ENCODE measurements at places on chromosomes 7 and 10.

DNA sequence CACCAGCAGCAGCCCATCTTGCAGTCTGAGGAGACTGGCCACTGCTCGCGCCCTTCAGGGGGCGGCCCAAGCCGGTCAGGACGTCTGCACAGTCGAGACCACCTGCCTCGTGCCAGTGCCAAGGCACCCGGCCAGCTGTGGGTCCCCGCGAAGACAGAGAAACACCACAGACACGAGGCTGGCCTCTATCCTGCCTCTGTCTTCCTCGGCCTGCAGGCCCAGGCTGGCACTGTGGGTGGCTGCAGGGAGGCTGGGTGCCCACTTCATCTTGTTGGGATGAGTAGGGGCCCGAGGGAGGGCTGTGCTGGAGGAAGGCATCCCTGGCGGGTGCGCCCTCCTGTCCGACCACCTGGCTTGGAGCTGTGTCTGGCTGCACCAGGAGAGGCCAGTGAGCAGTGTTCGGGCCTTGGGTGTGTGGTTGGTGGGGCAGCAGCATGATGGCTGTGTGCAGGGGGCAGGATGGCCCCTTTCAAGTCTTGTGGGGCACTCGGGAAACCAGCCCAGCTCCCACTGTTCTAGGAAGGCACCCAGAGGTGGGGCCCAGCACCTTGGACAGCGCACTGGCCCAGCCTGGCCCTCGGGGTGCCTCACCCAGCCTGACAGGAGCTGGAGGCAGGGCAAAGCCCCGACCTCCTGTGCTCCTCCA is 7.3 kb downstream of the DPYSL4 start:
- DNase-seq = no peak

DNA sequence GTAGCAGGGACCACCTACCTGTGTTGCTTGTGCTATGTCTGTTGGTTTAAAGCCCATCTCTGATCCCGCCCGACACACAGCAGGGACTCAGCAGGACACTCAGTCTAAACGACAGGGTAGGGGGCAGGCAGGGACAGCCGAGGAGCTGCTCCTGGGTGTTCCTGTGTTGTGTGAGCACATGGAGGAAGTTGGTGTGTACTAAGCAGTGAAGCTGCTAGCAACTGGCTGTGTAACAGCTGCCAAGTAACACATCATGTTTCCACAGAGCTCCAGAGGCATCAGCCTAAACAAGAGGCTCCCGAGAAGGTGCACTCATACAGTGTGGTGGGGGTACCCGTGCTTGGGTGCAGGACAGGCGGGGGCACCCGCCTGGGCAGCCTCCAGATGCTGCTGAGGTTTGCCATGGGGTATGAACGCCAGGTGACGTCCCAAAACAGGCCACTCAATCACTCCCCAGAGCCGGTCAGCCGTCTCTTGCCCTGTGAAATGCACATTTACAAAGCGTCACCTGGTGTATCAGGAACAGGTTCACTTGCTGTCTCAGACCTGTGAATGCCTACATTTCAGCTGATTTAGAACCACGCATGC is 59.6 kb downstream of the PTPRN2 start:
- no peak for DNase-seq

- no peak for DNase-seq
Observed at GRCh38 chr10:127878475-127879055, 14.2 kb downstream of the CLRN3 start.

- DNase-seq = no peak
Observed at GRCh38 chr7:22551768-22552513, 52.0 kb upstream of the STEAP1B start.

GRCh38 chr10:24343686-24344085 is 134.7 kb downstream of the KIAA1217 start:
- no peak for DNase-seq

All from CD4-positive, alpha-beta T cell treated with Interleukin-4 for 1 hour (primary cell).